Activated CD4-positive, alpha-beta T cell treated with anti-CD3 and anti-CD28 coated beads for 24 hours (primary cell): ENCODE measurements at places on chromosomes 4 and X.

- no peak for DNase-seq
Observed at GRCh38 chr4:156547891-156548290, 423.7 kb downstream of the PDGFC start.

DNA sequence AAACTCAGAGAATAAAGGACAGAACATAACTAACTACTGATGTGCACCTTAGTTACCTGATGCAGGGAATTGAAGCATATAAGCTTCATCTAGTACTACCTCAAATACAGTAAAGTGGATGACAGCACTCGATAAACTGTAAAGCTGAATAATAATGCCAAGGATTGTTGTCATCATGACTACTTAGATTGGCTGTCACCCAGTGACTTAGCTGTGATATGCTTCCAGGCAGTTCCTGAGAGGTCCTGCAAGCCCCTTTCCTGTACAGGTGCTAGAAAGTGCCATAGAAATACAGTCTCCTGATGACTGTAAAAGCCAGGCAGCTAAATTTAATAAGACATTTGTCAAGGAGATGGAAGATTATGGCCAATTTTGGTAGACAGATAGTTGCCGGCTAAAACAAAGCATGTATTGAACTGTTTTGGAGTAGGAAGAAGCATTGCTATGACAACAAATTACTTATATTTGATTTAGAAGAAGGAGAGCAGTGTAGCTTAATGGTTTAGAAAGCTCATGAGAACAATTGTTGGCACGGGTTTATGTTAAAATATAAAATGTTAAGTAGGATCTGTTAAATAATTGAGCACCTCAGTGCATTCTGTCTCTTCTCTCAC, 29.7 kb downstream of the TMEM164 start:
- no peak for DNase-seq

DNA sequence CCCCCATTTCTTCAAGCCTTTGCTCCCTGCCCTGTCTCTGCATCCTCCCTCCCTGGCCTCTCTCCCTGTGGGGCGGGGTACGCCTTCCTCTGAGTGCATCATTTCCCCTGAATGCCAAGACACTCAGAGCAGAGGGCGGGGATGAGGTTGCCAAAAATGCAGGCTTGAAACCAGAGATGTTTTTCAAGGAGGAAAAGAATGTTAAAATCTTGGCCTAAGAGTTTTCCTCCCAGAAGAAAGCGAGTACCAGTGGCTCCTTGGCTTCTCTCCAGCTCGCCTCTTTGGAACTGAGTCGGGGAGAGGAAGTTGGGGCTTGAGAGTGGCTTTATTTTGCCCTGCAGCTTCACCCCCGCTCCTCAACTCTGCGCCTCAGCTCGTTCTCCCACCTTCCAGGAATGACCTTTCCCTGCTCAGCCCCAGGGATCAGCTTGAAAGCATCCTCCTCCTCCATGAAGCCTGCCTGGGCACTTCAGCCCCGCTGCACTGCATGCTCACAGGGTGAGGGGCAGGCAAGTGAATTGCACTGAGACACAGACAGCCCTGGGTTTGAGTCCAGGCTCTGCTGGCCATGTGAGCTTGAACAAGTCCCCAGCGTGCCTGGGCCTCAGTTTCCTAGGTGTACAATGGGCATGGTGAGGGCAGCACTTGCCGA, 57.5 kb upstream of the SORCS2 start:
- no peak for DNase-seq

GRCh38 chr4:53695540-53696463, 104.5 kb upstream of the LNX1 start:
- no peak for DNase-seq
